Choroid plexus epithelial cell (primary cell): ENCODE measurements at places on chromosomes 7 and 10.

DNA sequence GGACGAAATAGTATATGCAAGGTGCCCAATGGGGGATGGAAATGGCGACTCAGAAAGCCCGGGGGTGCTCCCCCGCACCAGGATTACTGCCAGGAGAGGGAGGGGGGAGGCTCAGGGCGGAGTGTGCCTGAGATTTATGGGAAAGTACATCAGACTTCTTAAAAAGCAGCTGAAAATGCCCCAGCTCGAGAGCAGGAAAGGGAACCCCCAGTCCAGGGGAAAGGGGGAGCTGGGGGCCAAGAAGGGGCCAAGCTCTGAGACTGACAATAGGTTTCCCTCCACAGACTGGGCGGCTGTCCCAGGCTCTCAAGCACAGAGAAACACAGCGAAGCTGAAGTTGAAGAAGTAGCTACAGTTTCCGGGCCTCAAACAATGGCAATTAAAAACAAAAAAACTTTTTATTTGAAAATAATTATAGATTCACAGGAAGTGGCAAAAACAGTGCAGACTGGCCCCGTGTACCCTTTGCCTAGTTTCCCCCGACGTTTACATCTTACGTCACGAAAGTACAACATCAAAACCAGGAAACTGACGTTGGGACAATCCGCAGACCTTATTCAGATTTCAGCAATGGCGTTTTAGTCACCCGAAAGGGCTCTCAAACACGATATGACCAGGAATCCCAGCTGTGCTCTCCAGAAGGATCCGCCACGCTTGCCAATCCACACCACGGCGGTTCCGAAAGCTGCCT lies 83.9 kb upstream of the FGFR2 start:
- no peak for DNase-seq

- peak; percentile 57 for DNase-seq
Measured at GRCh38 chr7:24573554-24574338, 494 bp downstream of the PALS2 start.

- peak; percentile 28 for DNase-seq
Measured at GRCh38 chr10:94264085-94264484, 98.7 kb downstream of the NOC3L start.

- DNase-seq: no peak
Measured at GRCh38 chr10:34091635-34092195, 723.4 kb downstream of the PARD3 start.

GRCh38 chr7:118855290-118855689 lies 630.8 kb downstream of the ANKRD7 start:
- no peak for DNase-seq

DNA sequence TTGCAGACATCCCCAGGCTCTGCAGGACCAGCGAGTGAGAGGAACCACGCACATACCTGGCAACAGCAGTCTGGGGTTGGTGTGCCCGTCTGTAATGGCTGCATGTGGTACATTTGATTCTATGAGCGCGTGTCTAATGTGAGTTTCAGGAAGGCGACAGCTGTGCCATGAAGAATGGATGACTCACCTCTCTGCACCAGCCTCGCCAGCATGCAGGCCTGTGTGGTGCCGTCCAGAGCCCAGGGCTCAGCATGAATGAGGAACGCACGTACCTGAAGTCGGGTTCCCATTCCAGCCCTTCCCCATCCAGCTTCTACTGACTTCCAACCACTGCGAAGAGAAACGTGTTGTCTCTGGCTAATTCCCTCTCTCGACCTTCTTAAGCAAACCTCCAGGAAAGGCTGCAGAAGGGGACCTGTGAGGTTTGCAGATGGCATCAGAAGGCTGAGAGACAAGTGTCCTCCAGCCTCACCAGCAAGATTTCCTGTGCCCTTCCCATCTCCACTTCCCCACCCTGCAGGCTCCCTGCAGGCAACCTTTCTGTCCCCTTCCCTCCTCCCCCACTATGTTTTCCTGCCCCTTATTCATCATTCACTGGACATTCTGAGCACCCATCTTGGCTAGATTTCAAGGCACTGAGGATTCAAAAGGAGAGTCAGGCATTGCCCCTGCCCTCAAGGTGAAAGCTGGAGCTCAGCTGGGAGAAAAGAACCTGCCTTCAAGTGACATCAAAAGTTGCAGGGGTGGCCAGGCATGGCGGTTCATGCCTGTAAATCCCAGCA lies 54.3 kb downstream of the ASB13 start:
- no peak for DNase-seq
